ENCODE measurements at places on chromosomes 7 and 10. TPM values are rescaled to one million over a fixed set of nuclear protein-coding genes. Genes with fewer than 3 reads are reported as not detected.

The ANKRD2 gene
- not detected for total RNA-seq

The PIK3AP1 gene
- total RNA-seq: 5.2 TPM

The TSPAN12 gene
- total RNA-seq: 50.3 TPM

The NPSR1 gene
- not detected for total RNA-seq

The HIP1 gene
- total RNA-seq: 45.5 TPM

The TMEM213 gene
- not detected for total RNA-seq

The SUN3 gene
- total RNA-seq: not detected

The TLX1 gene
- total RNA-seq: not detected

The TRPV5 gene
- total RNA-seq: 0.15 TPM

The ACADSB gene
- 59.9 TPM for total RNA-seq

The HIF1AN gene
- total RNA-seq: 38.3 TPM

The ASAH2 gene
- 8.3 TPM for total RNA-seq

The UCN3 gene
- not detected for total RNA-seq

The MCU gene
- total RNA-seq: 50.0 TPM

The PI4K2A gene
- total RNA-seq: 18.8 TPM

The MKI67 gene
- total RNA-seq: 110 TPM

The LRIT1 gene
- not detected for total RNA-seq

The ANKRD30A gene
- not detected for total RNA-seq

- DNase-seq: no peak
These were observed 219.4 kb downstream of the BUB3 start for GRCh38 chr10:123373591-123373990.

DNA sequence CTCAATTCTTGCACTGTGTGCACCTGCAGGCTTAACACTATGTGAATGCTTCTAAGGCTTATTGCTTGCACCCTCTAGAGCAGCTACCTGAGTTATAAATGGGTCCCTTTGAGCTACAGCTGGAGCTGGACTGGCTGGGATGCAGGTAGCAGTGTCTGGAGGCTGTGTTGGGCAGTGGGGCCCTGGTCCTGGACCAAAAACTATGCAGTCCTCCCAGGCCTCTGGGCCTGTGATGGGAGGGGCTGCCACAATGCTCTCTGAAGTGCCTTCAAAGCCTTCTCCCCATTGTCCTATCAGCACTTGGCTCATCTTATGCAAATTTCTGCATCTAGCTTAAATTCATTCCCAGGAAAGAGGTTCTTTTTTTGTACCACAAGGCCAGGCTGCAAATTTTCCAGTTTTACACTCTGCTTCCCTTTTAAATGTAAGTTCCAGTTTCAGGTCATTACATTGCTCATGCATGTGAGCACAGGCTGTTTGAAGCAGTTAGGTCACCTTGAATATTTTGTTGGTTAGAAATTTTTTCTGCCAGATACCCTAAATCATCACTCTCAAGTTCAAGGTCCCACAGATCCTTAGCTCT is 26.0 kb downstream of the KBTBD2 start:
- DNase-seq: no peak

DNA sequence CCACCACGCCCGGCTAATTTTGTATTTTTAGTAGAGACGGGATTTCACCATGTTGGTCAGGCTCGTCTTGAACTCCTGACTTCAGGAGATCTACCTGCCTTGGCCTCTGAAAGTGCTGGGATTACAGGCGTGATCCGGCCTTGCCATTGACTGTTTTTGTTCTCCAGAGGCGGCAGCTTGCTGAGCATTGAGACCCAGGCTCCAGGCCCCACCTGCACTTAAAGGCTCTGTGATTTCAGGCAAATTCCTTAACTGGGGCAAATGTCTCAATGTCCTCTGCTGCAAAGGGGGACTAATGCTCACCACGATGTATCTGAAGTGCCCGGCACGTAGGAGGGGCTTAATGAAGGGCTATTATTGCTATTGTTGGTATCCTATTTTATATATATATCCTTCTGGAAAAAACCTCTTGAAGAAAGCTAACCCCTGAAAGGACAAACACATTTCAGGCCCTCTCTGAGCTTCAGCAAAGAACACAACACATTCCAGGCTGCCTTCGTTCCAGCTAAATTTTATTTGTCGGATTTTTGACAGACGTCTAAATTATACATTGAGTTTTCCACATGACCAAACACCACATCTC is 29.0 kb downstream of the TRIM8 start:
- peak; percentile 63 for DNase-seq

DNA sequence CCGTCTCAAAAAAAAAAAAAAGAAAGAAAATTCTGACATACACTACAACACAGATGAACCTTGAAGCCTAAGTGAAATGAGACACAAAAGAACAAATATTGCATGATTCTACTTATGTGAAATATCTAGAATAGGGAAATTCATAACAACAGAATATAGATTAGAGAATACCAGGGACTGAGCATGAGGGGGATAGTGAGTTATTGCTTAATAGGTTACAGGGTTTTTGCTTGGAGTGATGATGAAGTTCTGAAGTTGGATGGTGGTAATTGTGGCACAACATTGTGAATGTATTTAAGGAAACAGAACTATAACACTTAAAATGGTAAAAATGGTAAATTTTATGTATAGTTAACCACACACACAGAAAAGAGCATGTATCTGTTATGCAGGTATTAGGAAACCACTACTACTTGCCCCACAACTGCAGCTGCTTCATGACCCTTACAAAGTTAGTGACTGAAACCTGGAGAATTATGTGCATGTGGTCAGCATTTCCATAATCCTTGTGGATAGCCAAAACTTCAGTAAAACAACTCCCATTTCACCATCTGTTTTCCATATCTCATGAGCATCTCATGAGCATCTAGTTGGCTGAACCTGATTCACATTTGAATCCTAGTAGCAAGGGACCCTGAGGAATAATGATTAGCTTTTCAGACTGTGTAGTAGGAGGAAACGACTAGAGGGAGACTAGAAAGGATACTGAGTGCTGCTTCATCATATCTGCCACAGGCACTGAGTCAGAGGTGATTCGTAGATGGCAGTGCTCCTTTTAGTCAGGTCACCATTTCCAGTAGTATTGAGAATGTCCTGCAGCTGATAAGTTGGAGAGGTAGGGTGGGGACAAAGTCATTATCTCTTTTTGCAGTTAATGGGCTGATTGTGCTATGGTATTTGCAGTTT is 26.3 kb downstream of the SAMD8 start:
- no peak for DNase-seq

- no peak for DNase-seq
These were observed 3.3 kb downstream of the ZAN start for GRCh38 chr7:100736671-100737070.

- DNase-seq: no peak
These were observed 95.4 kb downstream of the HIPK2 start for GRCh38 chr7:139682136-139683013.

DNA sequence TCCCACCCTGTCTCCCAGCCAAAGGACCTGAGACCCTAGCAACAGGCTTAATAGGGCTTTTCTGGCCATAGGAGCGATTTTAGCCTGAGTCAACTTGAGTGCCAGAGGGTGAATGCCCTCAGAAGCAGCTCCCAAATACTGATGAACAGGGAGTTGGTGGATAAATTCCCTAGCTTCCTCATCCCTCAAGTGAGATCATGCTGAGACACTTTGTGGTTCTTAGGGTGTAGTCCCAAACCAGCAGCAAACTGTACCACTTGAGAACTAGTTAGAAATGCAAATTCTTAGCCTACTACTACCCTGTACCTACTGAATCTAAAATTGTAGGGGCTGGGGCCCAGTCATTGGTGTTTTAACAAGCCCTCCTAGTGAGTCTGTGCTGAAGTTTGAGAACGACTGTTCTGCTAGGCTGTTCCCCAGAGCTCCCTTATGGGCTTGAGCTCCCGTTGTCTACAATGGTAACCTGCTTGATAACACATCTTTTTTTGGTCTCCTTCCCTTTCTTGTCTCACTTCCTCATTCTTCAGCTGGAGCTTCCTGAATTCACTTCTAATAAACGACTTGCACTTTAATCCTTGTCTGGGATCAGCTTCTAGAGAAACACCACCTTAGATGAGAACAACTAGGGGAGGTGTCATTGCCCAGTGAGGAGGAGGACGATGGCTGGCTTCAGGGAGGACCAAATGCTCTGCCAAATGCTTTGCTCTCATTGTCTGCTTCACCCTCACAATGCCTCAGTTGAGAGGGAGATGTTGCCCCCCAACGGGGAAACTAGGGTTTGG is 18.2 kb upstream of the CDH23 start:
- DNase-seq: no peak

- DNase-seq: no peak
These were observed 17.1 kb downstream of the IKZF1 start for GRCh38 chr7:50321487-50322067.

DNA sequence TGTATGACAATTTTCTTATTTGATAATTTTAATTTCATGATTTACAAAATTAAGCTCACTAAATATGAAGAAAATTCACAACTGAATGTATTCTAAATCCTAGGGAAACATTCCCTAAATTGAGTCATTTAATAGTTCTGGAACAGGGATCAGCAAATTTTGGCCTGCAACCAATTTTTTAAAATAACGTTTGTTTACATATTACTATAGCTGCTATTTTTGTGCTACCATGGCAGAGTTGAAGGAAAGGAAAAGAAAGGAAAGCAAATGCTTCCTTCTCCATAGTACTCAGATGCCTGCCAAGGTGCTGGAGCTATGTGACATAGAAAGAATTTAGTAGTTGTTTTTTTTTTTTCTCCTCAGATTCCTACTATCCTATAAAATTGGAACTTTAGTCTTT is 1307.7 kb upstream of the LRRTM3 start:
- DNase-seq: no peak

- DNase-seq: no peak
These were observed 20.9 kb upstream of the LFNG start for GRCh38 chr7:2498708-2499107.

GRCh38 chr10:48607356-48608278 is 2.7 kb upstream of the ARHGAP22 start:
- peak; percentile 24 for DNase-seq

DNA sequence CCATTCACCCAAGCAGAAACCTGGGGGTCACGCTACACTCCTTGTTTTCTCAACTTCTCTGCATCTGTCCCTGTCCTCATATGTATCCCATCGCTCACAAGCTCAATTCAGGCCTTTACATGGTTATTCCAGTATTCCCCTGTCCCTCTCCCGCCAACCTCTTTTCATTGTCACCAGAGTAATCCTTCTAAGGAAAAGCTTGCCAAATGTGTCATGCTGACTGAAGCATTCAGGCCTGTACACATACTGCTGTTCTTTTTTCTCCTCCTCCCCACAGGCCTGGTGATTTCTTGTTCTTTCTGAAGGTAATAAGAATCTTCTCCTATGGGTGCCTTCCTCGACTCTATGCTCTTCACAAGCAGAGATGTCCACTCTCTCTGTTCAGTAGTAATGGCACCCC is 282.2 kb downstream of the PHTF2 start:
- no peak for DNase-seq

DNA sequence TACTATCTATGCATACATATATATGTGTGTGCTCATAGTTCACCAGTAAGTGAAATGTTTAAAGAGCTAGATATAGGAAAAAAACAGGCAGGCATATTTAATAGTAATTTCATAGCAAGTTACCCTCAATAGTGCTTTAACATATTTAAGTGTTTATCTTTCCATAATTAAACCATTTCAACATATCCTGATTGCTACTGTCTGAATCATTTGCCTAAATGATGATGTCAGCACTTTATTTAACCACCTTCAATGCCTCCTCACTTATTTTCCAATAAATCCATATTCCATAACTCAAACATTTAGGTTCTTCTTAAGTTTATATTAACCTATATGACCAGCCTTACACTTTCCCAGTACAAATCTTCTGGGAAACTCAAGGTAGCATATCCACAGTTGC is 601.1 kb downstream of the ARL4A start:
- DNase-seq: no peak

- DNase-seq: no peak
These were observed 240.0 kb upstream of the RHOBTB1 start for GRCh38 chr10:61183967-61184366.

- DNase-seq: peak; percentile 51
These were observed 56.9 kb downstream of the ADK start for GRCh38 chr10:74207691-74208480.

GRCh38 chr7:139659922-139660316 is 117.9 kb downstream of the HIPK2 start:
- no peak for DNase-seq

DNA sequence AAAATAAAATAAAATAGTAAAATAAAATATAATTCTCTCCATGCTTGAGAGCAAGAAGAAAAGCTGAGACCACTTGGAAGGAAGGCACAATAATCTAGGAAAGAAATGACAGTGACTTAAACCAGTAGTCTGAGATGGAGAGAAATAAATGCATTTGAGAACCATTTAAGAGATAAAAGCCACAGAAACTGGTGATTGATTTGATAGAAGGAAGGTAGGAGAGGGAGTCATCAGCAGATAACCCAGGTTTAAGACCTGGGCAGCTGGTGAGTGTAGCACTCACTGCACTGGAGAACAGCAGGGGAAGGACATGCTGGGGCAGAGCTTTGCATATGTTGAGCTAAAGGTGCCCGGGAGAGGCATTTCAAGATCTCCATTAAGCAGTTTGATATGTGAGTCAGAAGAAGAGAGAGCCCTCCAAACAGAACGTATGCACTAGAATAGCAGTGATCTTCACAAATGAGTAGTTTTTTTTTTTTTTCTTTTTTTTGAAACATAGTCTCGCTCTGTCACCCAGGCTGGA is 268.0 kb downstream of the DYNC1I1 start:
- DNase-seq: no peak

GRCh38 chr10:61974601-61975390 is 73.3 kb downstream of the ARID5B start:
- DNase-seq: no peak

DNA sequence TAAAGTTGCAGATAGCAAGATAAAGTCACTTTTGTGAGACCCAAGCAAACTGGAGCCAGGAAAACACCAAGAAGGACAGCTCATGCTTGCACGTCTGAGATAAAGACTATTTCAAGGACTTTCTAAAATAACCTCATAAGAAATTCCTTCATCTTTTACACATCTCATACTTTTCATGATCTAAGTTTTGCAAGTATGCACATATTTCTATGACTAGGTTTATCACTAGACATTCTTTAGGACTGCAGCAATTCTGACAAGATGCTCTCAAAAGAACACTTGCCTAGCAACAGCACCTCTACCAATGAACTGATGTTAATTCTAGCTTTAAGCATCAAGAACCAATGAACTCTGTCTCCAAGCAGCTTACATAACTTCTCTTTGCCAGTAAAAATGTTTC is 457.6 kb downstream of the SEMA3D start:
- DNase-seq: no peak

Measured in endodermal cell (in vitro differentiated cells).